ENCODE measurements at places on chromosomes 12 and 14.

DNA sequence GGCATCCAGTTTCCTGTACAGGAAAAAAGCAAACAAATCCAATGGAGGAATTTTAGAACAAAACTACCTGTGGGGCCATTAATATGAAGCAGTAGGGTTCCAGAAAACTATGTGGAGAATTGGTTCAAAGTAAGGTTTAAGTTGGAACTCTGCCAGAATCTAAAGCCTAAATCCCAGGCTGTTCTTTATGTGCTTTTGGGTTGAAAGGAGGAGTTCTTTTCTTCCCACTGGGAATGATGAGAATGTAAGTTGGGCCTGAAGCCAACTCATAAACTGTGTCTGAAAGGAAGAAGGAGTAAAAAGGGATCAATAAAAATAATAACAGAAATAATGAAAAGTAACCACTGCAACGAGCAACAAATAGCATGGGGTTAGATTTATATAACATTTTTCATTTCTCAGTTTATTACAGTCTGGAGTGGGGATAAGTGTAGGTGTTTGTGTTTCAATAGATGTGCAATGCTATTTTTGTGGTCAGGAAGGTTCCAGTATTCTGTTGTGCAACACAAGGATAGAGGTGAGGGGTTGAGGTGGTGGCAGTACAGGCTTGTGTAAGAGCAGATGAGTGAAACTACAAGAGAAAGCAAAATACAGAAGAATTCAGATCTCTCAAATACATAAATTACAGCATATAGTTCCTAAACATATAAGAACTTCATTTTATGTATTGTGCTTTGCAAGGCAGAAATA is 373.6 kb downstream of the EMP1 start:
- no peak for DNase-seq

- no peak for DNase-seq
Observed at GRCh38 chr14:99991331-99991730, 73.9 kb upstream of the EVL start.

DNA sequence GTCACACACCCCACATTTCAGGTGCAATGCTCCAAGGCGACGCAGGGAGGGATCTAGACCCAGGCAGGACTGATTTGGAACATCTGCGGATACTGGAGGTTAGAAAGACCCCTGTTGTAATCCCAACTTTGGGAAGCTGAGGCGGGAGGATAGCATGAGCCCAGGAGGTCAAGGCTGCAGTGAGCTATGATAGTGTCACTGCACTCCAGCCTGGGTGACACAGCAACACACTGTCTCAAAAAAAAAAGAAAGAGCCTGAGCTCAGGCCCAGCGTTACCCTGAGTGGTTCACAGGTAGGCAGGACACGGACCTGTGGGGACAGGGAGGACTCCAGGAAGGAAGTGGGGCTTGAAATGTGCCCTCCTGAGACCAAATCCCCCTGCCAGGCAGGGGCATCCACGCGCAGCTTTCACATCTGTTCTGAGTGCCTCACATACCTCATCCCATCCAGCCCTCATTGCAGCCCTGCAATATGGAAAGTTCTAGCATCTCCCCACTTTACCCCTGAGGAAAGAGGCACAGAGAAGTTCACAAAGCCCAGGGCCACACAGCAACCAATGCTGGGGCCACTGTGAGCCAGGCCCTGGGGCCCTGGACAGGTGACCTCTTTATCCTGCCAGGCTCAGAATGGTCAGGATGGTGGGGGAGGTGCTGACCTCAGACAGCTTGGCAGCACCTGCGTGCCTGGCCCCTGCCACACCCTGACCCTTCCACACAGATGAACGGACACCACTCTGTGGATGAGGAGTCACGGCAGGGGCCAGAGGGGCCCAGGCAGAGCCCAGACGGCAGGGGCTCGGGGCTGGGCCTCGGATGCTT is 34.1 kb downstream of the CCDC85C start:
- DNase-seq = no peak

- DNase-seq = no peak
Observed at GRCh38 chr14:45332360-45332988, 79.5 kb upstream of the MIS18BP1 start.

DNA sequence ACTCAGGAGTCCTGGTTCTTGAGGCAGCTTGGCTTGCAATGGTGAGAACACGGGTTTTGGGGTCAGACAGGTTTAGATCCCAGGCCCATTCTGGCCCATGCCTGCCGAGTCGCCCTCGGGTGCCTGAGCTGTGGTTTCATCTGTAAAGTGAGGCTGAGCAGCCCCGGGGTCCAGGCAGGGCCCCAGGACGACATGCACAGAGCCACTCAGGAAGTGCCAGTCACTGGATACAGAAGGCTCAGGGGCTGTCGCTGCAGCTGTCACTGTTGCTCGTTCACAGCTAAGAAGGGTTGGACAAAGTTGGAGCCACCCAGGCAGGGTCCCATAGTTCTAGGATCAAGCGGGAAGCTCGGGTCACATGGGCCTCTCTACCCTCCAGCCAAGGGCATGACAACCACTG is 403.1 kb downstream of the BCL11B start:
- DNase-seq = no peak

DNA sequence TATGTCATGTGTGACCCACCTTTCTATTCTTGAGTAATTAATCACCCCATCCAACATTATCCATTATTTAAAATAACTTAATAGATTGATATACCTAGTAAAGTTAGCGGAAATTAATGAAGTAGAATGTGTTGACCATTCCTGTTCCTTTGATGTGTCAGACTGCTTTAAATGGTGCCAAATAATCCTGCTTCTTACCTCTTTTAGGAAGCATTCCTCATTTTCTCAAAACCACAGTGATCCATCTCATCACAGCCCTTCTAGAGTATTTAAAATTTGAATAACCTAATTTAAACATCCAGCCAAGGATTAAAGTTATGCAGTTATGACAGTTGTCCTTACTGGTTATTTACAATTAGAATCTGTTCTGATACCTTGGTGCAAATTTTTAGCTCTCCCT is 6.9 kb downstream of the MGAT4C start:
- no peak for DNase-seq

- DNase-seq = no peak
Observed at GRCh38 chr12:92469837-92470236, 233.0 kb upstream of the PLEKHG7 start.

DNA sequence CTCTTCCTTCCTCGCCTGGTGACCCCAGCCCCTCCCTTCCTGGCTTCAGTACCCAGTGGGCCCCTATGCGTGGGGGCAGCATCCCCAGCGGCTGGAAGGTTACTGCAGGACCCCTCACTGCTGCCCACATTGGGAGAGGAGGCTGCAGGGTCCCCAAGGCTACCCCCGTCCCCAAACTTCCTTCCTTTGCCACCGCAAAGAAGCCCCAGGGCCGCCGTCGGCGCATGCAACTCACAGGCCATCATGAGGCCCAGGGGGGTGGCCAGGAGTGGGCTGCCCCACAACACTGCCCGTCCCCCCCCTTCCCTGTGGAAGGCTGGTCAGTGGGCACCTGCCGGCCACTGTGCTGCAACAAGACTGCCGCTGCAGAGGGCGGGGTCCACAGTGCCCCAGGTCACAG is 9.5 kb upstream of the TNFAIP2 start:
- DNase-seq = no peak

GRCh38 chr14:103897075-103897947 is 30.9 kb upstream of the TDRD9 start:
- no peak for DNase-seq

DNA sequence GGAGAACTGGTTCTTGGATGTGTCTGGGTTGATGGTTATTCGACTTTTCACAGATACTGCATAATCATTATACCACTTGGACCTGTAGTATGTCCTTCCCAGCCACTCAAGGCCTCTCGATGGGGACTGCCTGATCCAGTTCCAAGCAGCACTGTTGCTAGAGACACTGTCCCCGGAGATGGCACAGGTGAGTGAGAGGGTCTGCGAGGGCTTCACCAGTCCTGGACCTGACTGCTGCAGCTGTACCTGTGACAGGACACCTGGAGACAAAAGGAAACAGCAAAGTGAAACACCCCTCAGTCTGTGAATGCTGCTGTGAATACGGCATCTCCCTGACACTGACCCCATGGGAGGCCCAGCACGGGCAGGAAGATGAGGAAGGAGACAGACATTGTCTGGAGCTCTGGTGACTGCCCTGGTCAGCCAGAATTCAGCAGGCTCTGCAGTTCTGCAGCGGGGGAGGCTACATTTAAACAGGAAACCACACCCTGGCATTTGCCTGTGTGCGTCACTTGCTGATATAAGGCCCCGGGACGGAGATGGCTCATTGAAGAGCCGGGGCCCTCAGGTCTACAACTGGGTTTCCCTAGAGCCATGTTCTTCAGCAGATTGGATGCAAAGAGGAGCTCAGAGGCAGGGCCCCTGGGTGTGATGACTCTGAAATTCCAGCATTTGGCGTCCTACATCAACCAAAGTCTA is 413.6 kb downstream of the TMEM121 start:
- DNase-seq = no peak

- DNase-seq = no peak
Observed at GRCh38 chr12:52486166-52487105, 6.6 kb downstream of the KRT6A start.

DNA sequence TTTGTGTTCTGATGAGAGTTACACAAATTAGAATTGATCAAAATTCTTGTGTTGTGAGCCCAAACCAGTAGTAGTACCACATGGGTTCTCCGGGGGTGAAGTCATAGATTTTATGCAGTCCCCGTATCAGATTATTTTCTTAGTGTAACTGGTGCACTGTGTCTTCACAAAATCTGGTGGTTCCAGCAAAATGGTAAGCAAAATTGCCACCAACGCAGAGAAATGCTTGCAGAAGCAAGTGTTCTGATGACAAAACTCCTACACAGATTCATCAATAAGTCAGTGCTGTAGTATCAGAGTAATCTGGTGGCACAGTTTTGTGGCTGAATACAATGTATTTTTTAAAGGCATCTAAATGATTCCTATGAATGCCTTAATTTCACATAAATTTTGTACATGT is 1.3 kb upstream of the CACNA2D4 start:
- DNase-seq = no peak

DNA sequence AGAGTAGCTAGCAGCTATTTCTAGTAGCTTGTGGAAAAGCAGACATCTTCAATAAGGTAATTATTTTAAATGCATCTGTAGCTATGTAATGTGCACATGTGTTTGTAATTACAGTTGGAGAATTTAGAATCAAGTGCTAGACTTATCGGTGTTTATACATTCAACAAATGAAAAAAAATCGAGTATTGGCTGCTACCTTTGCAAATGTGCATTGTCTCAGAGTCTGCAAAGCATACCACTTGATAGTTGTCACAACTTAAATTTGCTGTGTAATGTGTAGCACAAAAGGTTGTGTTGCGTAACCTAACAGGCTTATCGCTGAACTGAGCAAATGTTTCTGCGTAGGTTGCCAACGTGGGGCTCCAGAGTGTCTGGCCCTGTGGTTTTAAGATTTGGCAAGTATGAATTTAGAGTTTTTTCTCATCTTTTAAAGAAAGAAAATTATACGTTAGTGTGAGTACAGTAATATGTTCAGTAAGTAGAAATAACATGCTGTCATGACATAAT is 44.3 kb downstream of the TMTC2 start:
- no peak for DNase-seq

- peak; percentile 44 for DNase-seq
Observed at GRCh38 chr12:116325336-116325664, 47.8 kb upstream of the MED13L start.

DNA sequence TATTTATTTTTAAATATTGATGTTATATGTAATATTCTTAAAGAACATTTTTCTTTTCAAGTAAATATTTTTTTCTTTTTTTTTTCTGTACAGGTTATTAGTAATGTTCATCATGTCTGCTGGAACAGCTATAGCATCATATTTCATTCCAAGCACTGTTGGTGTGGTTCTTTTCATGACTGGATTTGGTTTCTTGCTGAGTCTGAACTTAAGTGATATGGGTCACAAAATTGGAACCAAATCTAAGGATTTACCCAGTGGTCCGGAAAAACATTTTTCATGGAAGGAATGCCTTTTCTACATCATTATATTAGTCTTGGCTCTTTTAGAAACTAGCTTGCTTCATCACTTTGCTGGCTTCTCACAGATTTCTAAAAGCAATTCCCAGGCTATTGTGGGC is 23.2 kb downstream of the PCNX4 start:
- DNase-seq = no peak

DNA sequence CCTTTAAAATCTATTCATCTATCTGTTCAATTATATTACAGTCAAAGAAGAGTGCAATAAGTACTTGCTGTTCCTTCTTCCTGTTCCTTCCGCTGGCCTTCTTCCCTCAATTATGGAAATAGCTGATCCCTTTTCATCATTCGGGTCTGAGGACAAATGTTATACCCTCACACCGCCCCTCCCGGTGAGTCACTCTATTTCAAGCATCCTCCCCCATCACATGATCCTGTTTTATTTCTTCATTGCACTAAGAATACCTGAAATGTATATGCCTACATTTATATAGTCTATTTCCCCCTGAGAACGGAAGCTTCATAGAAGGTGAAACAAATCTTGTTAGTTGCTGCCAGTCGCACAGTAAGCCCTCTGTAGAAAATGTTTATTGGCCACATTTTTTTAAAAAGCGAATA is 2.5 kb downstream of the SLC38A1 start:
- DNase-seq = peak; percentile 62

DNA sequence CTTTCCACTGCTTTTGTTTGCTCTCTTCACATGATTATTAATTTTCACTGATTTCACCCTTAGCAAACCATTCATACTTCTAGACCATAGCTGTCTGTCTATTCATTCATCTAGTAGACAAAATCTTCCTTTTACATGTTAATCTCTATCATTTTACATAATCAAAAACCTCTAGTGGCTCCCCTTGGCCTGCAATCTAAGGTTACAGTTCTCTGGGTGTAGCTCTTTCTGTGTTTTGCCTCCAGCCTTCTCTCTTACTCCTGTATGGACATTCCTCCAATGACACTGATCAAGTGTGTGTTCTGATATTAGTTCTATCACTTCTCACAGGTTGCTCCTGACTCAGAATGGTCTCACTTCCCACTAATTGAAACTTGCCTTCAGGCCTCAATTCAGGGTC is 56.4 kb downstream of the PRKCH start:
- no peak for DNase-seq

DNA sequence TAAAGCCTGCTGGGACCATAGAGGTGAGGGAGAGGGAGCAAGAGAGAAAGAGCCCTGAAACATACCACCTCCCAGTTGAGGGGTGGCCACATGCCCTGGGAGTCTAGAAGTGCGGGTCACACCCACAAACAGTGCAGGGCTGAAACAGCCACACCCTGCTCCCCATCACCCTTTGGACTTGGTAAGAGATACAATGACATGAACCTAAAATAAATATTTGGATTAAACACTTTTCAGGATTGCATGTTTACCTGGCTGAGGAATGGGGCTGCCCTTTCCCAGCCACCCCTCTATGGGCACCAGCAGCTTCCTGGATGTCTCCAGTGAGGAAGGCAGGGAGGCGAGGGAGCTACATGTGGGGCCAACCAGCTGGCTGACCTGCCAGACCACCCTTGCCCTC is 39.0 kb upstream of the TC2N start:
- no peak for DNase-seq

- no peak for DNase-seq
Observed at GRCh38 chr12:57105011-57105753, 6.0 kb downstream of the STAT6 start.

GRCh38 chr14:105854600-105855245 is 328.3 kb downstream of the TMEM121 start:
- DNase-seq = no peak

GRCh38 chr14:100578552-100578951 is 8.7 kb downstream of the BEGAIN start:
- DNase-seq = no peak

GRCh38 chr14:89239023-89239422 is 178.0 kb downstream of the FOXN3 start:
- no peak for DNase-seq

- no peak for DNase-seq
Observed at GRCh38 chr12:50043854-50044253, 13.5 kb upstream of the ASIC1 start.
